ENCODE measurements at places on chromosomes 2 and 18.
A peak's percentile ranks its signal among the peaks of the same experiment; 100 is the strongest.

DNA sequence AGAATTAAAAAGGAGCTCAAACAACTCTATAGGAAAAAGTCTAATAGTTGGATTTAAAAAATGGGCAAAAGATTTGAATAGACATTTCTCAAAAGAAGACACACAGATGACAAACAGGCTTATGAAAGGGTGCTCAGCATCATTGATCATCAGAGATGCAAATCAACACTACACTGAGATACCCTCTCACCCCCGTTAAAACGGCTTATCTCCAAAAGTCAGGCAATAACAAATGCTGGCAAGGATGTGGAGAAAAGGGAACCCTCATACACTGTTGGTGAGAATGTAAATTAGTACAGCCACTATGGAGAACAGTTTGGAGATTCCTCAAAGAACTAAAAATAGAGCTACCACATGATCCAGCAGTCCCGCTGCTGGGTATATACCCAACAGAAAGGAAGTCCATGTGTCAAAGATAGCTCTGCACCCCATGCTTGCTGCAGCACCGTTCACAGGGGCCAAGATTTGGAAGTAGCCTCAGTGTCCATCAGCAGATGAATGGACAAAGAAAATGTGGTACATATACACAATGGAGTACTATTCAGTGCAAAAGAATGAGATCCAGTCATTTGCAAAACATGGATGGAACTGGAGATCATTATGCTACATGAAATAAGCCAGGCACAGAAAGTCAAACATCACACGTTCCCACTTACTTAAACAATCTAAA, 46.7 kb upstream of the B3GNT7 start:
- peak; percentile 45 for DNase-seq

GRCh38 chr2:152175012-152175367, 573 bp downstream of the STAM2 start:
- no peak for DNase-seq

- no peak for DNase-seq
Measured at GRCh38 chr2:187847245-187848208, 293.3 kb upstream of the TFPI start.

DNA sequence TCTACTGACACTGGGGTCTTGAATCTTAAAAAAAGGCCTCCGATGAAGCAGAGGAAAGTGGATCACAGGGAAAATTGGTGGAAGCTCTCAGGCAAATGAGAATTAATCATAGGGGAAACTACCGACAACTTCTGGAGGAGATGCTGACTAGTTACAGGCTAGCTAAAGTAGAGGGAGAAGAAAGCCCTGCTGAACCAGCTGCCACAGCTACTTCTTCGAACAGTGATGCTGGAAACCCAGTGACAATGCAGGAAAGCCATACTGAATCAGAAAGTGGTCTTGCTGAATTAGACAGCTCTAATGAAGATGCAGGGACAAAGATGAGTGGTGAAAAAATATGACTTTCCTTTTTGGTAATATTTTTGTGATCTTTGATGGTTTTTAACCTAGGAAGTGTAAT, 44.9 kb upstream of the SLC3A1 start:
- DNase-seq, result no peak

GRCh38 chr2:149908726-149909683, 321.4 kb upstream of the MMADHC start:
- DNase-seq, result no peak

- no peak for DNase-seq
Measured at GRCh38 chr2:20257411-20257810, 32.5 kb upstream of the SDC1 start.

- DNase-seq, result peak; percentile 61
Measured at GRCh38 chr2:26001743-26002351, 19.6 kb upstream of the KIF3C start.
